CD4-positive, alpha-beta T cell treated with Interleukin-10 for 1 hour (primary cell): ENCODE measurements at places on chromosomes 1 and 21.
A peak's percentile ranks its signal among the peaks of the same experiment; 100 is the strongest.

GRCh38 chr1:78277253-78277652 is 213.5 kb upstream of the PTGFR start:
- DNase-seq, result no peak

DNA sequence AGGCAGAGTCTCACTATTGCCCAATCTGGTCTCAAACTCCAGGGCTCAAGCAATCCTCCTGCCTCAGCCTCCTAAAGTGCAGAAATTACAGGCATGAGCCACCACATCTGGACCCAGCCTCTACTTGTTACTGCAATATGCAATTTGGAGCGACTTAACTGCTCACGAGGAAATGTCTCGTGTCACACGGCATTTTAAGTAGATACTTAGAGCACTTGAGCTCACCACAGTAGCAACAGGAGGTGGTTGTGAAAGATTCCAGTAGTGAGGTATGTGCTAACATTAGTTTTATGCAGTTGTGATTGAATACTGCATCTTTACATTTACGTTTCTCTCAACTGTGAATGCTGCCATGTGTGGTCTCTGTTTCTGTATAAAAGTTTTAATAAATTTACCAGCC is 5.8 kb upstream of the NDUFV3 start:
- DNase-seq, result no peak

GRCh38 chr1:232599178-232600041 is 30.5 kb downstream of the SIPA1L2 start:
- no peak for DNase-seq

GRCh38 chr21:31132574-31133242 is 94.4 kb upstream of the KRTAP19-8 start:
- peak; percentile 81 for DNase-seq

GRCh38 chr1:207268337-207268736 is 53.1 kb upstream of the CD55 start:
- DNase-seq, result no peak

GRCh38 chr1:26767714-26768113 is 20.0 kb upstream of the PIGV start:
- DNase-seq, result no peak

- DNase-seq, result no peak
Measured at GRCh38 chr1:99544328-99544727, 101.6 kb upstream of the PALMD start.

DNA sequence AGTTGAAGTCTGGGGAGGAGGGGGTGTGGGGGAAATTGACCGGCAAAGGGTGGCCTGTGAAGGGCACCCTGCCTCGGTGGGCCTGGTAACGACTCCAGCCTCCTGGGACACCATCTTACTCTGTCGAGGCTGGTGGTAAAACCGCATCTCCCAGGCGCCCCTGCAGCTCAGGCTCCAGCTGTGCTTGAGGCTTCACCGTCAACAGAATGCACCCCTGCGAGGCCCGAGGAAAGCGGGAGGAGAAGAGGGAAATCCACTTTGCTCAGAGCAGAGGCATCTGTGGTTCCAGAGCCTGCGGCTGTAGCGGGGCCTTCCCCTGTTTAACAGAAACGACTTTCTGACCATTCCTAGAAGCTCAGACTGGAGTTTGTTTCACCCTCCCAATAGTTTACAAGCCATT is 165.6 kb downstream of the NPHP4 start:
- DNase-seq, result no peak

DNA sequence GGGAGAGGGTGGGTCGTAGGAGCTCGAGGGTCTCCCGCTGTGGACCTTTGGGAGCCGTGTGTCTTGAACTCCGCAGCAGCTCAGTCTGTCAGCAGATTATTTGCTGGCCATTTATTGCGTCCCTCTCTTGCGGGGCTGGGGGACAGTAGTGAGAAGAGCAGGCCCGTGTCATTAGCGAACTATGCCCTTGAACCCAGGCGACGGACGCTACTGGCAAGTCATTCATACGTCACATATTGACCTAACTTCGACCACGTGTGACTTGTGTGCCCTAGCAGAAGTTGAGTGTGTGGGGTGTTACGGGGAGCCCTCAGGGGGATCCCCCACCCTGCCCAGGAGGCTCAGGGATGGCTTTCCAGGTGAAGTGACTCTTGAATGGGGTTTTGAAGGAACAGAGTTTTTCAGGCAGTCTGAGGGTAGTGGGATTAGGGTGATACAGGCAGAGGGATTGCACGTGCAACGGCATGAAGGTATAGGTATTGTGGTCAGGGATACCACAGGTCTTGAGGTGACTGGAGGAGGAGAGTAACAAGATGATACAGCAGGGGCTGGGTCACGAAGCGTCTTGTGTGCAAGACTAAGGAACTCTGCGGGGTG is 13.0 kb downstream of the RCC1 start:
- no peak for DNase-seq

DNA sequence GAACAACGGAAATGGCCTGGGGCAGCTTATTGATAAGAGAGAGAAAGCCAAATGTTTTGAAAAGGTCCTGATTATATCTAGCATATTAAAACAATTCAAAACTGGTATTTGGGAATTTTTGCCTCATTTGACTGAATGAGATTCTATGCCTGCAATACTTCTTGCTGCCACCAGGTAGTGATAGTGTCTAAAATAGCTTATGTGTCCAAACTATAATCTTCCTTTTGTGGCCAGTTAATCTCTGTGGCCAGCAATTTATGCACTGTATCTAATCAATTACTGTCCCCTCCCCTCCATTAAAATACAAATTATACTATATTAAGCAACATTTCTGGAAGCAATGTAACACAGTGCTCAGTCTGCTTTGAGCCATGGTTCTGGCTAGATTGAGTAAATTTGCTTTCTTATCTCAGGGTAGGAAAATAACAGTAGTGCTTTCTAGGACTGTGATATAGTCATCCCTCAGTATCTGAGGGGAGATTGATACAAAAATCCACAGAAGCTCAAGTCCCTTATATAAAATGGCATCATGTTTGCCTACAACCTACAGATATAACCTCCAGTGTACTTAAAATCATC is 91.8 kb downstream of the FOXD2 start:
- DNase-seq, result no peak

DNA sequence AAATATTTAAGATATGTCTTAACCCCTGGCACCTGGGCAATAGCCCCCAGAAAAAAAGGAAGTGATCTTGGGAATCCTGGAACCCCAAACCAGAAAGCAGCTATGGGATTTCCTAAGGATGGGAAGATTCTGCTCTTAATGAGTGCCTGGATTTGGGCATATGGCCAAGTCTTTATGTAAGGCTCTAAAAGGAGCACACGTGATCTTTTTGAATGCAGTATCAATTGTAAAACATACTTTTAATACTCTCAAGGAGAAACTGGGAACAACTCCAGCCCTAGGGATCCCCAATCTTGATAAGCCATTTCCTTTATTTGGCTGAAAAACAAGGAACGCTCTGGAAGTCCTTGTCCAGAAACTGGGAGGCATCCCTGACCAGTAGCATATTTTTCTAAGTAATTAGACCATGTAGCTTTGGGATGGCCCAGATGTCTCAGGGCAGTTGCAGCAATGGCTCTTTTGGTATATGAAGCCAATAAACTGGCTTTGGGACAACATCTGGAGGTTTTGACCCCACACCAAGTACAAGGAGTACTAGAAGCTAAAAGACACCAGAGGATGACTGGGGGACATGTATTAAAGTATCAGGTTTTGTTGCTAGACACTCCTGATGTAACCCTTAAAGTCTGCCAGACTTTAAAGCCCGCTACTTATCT is 80.9 kb upstream of the KIAA0040 start:
- DNase-seq, result no peak

DNA sequence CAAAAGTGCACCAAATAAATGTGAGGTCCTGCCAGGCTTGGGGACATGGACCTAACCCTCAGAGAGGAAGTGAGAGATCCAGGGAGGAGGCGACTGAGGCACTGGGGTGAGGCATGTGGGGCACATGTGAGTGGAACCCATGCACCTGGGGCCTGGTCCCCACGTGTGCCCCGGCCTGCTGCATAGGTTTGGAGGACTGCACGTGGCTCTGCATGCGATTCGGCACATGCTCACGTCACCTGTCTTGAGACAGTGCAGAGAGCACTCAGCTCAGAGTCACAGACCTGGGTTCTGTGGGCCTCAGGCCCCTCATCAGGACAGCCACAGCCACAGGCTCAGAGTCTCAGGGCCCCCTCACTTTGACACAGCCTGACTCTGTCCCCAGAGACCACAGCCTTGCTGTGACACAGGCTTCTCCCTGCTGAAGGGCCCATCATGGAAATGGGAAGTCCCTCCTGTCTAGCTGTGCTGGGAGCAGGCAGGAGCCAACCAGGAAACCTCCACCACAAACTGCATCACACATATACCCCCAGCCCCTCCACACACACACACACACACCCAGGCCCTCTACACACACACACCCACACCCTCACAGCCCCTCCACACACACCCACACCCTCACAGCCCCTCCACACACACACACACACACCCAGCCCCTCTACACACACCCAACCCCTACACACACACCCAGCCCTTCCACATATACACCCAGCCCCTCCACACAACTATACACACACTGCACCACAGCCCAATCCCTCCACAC is 48.2 kb downstream of the SLC9A1 start:
- no peak for DNase-seq

GRCh38 chr1:35386959-35387358 is 118.5 kb downstream of the ZMYM4 start:
- no peak for DNase-seq

DNA sequence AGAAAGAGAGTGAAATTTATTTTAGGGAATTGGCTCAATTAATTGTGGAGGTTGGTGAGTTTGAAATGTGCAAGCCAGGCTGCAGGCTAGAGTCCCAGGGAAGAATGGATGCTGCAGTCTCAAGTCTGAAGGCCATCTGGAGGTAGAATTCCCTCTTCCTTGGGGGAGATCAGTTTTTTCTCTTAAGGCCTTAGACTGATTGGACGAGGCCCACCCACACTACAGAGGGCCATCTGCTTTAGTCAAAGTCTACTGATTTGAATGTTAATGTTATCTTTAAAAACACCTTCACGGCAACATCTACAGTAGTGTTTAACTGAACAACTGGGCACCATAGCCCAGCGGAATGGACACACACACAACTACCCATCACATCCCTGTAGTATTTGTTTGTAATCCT is 245.9 kb upstream of the IRF2BP2 start:
- DNase-seq, result no peak

GRCh38 chr1:3161176-3161840 is 92.3 kb downstream of the PRDM16 start:
- no peak for DNase-seq

- peak; percentile 83 for DNase-seq
Measured at GRCh38 chr1:201895913-201896807, 7.5 kb downstream of the SHISA4 start.

GRCh38 chr1:154943649-154944400 is 7.3 kb upstream of the PMVK start:
- DNase-seq, result no peak

GRCh38 chr1:58833166-58833565 is 49.3 kb upstream of the JUN start:
- DNase-seq, result no peak

- DNase-seq, result no peak
Measured at GRCh38 chr1:174469687-174470086, 21.9 kb downstream of the GPR52 start.

- DNase-seq, result no peak
Measured at GRCh38 chr21:20783611-20784010, 214.6 kb upstream of the NCAM2 start.

GRCh38 chr1:81717230-81717629 is 83.5 kb upstream of the ADGRL2 start:
- no peak for DNase-seq

DNA sequence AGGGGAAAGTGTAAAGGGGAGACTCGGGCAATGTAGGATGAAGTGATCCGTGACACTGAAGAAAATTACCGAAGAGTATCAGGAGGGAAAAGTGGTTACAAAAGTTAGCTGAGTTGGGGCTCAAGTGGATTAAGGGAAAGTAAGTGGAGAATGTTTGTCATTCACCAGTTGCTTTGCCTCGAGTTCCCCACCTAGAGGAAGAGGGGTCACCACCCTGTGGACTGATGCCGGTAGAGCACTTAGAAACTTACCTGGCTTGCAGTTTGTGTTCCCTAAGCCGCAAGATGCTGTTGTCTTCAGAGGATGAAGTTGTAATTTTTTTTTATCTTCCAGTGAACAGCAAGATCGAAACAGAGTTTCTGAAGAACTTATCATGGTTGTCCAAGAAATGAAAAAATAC is 1.0 kb downstream of the PER3 start:
- no peak for DNase-seq

- no peak for DNase-seq
Measured at GRCh38 chr1:109845658-109846057, 65.0 kb upstream of the CSF1 start.

DNA sequence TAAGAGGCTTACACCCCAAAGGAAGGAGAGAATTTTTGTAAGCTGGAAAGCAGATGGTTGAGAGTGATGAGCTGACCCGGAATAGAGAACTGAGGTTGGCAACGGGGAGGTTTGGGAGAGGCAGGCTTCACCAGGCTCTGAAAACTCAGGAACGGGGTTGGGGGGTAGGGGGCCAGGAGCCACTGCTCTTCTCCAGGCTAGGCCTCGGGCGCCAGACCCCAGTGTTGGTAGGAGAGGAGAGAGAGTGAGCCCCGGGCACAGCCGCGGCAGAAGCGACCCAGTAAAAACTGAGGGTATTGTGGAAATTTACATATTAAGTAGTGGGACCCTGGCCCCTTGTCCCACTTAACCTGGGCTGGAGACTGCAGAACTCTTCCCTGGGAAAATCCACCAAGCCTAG is 45.7 kb downstream of the GPR161 start:
- no peak for DNase-seq

DNA sequence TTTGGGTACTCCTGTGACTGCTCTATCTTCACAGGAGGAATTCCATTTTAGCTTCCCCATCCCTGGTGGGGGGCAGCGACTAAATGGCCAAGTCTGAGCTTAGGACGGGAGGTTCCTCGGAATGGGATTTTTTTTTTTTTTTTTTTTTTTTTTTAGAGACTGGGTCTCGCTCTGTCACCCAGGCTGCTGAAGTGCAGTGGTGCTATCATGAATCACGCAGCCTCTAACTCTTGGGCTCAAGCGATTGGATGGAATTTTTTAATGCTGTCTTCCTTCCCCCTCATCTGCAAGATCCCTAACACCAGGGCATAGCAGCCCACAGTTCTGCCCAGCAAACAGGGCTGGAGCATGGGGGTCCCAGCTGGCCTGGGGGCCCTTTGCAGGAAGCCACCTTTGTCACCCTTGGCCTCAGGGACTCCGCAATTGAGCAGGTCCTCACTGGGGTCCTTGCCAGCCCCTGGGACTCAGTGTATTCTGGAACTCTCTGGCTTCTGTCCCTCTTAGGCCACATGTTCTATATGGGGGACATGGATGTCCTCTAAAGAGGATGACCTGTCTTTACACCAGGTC is 13.1 kb upstream of the EDN2 start:
- no peak for DNase-seq

DNA sequence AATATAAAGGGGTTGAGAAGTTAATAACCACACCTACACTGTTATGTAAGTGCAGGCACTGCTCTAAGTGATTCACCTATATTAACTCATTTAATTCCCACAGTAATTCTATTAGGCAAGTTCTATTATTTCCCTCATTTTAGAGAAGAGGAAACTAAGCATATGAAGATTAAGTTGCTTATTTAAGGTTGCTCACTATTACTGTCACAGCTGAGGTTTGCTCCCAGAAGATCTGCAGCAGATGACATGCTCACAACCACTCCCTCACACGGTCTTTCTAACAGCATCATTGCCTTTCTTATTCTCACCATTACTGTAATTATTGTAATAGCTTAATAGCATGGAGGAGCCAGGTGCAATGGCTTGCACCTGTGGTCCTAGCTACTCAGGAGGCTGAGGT is 196.4 kb upstream of the GREM2 start:
- no peak for DNase-seq
